ENCODE measurements at places on chromosomes 1 and 21. TPM values are rescaled to one million over a fixed set of nuclear protein-coding genes. Genes with fewer than 3 reads are reported as not detected.

The DYNLT4 gene
- total RNA-seq = not detected

The CNN3 gene
- 171 TPM for total RNA-seq

The NBPF4 gene
- not detected for total RNA-seq

The NDC1 gene
- total RNA-seq = 9.7 TPM

The TRIM67 gene
- total RNA-seq = 0.03 TPM

The HRNR gene
- total RNA-seq = not detected

The LRRC53 gene
- not detected for total RNA-seq

The CCDC181 gene
- total RNA-seq = 5.6 TPM

The VAV3 gene
- 2.4 TPM for total RNA-seq

The CLCA4 gene
- 0.20 TPM for total RNA-seq

The SH3BGR gene
- 22.3 TPM for total RNA-seq

The UQCRHL gene
- 2.0 TPM for total RNA-seq

The LRRIQ3 gene
- 0.95 TPM for total RNA-seq

The CFAP107 gene
- not detected for total RNA-seq

The LAX1 gene
- total RNA-seq = 1.9 TPM

The HORMAD1 gene
- not detected for total RNA-seq

The LRRC38 gene
- not detected for total RNA-seq

The CHIA gene
- 0.23 TPM for total RNA-seq

The IVL gene
- not detected for total RNA-seq

The KANK4 gene
- total RNA-seq = 0.20 TPM

The LIPI gene
- total RNA-seq = not detected

The VHLL gene
- not detected for total RNA-seq

The STIL gene
- total RNA-seq = 2.7 TPM

The TSPEAR gene
- total RNA-seq = 0.06 TPM

The ZBTB8A gene
- total RNA-seq = 7.3 TPM

The CELA2A gene
- total RNA-seq = 1.8 TPM

The PPFIA4 gene
- 7.0 TPM for total RNA-seq

All from mucosa of gallbladder (tissue), 1 donor.